ENCODE measurements at places on chromosomes 4 and X.

DNA sequence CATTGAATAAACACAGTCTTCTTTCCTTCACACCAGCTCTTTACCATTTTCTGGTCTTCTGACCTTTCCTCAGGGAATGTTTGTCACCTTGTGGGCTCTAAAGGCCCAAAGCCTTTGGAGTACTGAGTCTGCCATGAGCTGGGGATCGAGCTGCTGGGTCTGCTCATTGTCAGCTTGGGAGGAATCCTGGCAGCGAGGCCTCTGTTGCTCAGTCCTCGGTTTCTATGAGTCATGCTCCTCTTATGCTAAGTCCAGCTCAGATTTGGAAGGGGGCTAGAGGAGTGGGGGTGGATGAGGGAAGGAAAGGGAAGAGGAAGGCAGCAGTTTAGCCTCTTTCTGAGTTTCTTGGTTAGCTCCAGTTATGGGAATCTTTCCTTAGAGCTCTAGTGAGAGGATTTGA is 31.1 kb downstream of the NHSL2 start:
- no peak for DNase-seq

DNA sequence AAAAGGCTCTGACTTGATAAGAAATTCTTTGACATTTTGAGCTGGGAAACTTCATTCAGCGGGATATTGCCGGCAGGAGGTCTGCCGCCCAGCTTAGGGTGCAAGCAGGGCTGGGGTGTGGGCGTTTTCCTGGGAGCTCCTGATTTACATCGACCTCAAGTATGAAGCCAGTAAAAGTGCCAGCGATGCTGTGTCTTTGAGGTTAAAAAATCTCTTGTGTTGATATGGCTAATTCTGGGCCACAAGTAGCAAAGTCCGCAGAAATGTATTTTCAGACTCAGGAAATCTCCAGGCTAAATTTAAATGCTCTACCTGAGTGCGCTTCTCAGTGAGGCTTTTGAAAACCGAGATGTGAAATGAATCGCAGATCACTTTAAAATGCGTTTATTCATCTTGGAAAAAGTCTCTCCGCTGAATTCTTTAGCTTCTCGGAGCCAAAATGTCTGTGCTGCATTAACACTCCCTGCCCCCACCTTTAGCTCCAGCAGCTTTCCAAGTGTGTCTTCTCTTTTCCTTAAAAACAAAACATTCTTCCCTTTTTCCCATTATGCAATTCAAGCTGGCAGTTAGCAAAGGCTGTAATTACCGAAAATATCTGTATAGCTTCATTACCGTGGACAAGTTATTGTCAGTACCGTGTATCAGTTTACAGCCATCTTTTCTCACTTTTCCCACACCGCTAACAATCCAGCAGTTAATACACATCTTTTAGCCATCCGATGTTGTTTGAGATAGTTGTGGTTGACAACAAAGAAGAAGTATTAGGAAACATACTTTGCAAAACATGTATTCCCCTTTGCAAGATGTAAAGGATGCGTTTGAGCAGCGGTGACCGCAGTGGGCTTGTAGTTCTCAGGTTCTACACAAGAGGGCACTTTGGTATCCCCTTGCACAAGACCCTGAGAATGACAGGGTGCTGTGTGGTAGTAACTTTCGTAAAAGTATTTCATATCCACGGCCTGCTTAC is 136.0 kb upstream of the STX18 start:
- DNase-seq, result peak; percentile 40

GRCh38 chr4:114694770-114695169 is 96.2 kb downstream of the UGT8 start:
- DNase-seq, result peak; percentile 25

GRCh38 chr4:76867880-76868655 is 29.9 kb downstream of the SOWAHB start:
- DNase-seq, result no peak

- no peak for DNase-seq
These were observed 10.9 kb downstream of the NFKB1 start for GRCh38 chr4:102511830-102512605.

- no peak for DNase-seq
These were observed 1315.1 kb upstream of the PCDH7 start for GRCh38 chr4:29405116-29405515.

- peak; percentile 50 for DNase-seq
These were observed 27.5 kb upstream of the HTRA3 start for GRCh38 chr4:8241895-8242696.

DNA sequence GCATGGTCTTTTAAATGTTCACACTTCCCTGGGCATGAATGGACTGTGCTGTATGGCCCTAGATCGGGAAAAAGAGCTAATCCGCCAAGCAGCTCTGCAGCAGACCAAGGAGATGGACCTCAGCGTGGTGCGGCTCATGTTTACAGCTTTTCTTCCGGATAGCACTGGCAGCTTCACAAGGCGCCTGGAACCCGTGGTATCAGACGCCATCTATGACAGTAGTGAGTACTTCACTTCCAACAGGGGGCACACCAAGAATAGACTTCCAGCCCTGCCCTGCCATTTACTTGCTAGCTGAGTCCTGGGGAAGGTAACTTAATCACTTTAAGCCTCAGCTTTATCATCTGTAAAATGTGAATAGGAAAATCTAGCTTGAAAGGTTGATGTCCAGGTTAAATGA is 77.7 kb downstream of the NFKB1 start:
- no peak for DNase-seq

DNA sequence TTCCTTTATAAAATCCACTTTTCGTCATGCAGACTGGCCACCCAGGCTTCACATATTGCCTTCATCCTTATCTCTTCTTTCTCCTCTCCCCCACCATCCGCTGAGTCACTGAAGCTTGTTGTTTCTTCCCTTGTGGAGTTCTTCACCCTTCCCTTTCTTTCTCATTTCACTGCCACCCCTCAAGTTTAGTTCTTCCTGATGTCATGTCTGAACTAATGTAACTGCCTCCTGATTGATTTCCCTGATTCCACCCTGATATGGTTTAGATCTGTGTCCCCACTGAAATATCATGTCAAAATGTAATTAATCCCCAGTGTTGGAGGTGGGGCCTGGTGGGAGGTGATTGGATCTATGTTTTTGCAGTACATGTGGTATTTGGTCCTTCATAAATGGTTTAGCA is 151.4 kb downstream of the CPEB2 start:
- no peak for DNase-seq

GRCh38 chr4:8326206-8326605 is 56.7 kb downstream of the HTRA3 start:
- DNase-seq, result no peak

- no peak for DNase-seq
These were observed 55.9 kb downstream of the NPNT start for GRCh38 chr4:105951198-105951597.

- peak; percentile 11 for DNase-seq
These were observed 533.2 kb upstream of the FAT1 start for GRCh38 chr4:187256897-187257296.

GRCh38 chr4:148094149-148094548 is 348.1 kb downstream of the NR3C2 start:
- DNase-seq, result no peak

DNA sequence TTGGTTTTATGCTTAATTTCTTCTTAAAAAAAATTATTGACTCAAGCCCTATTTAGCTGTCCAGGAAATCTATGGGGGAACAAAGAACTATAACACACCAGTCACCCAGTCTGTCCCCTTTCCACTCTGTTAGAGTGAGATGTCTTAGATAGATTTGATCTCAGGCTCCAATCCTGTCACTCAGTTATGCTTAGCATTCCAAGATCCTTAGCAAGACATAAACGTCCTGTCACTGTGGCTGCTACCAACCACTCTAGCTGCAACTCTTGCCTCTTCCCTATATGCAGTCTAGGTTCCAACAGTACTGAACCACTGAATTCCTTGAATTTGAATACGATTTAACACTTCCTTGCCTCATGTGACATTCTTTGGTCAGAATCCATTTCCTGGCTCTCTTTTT is 241.9 kb upstream of the NWD2 start:
- DNase-seq, result no peak
